GM12892 (cell line): ENCODE measurements at places on chromosomes 1 and 21.

DNA sequence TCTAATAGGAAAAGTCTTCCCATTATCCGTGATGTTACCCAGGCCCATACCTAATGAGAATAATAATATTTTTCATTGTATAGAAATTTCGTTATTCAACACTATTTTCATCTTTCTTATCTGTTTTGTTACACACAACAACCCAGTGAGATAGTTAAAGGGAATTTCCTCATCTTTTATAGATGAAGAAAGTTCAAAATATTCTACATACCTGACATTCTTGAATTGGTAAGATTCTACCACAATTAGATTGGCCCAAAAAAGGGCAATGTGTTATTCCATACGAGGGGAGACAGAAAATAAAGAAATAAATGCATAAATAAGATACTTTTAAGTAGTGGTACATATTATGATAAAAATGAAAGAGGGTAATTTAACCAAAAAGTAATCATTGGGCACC is 405.5 kb upstream of the ADAMTS5 start:
- no peak for DNase-seq

- no peak for DNase-seq
Observed at GRCh38 chr1:19416921-19417470, 68.3 kb downstream of the CAPZB start.

DNA sequence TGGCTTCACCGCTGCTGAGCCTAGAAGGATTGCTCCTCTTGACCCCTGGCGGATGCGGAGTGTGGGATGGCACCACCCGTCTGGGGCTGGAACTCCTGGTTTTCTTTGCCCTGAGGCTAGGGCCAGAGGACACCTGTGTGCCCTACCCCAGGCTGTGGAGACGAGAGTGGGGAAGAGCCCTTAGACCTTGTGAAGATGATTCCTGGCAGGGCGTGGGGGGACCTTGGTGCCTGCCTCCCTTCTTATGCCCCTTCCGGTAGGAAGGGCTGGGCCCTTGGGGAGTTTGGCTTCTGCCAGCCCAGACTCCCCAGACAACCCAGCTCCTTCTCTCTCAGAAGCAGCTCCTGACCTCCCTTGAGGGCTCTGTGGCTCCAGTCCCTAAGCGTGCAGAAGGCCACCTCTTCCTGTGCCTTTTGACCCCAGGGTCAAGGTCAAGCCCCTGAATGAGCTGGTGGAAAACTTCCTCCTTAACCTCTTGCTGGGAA is 891 bp downstream of the RPS6KA1 start:
- no peak for DNase-seq

- DNase-seq = no peak
Observed at GRCh38 chr1:87464022-87464490, 135.4 kb downstream of the LMO4 start.

DNA sequence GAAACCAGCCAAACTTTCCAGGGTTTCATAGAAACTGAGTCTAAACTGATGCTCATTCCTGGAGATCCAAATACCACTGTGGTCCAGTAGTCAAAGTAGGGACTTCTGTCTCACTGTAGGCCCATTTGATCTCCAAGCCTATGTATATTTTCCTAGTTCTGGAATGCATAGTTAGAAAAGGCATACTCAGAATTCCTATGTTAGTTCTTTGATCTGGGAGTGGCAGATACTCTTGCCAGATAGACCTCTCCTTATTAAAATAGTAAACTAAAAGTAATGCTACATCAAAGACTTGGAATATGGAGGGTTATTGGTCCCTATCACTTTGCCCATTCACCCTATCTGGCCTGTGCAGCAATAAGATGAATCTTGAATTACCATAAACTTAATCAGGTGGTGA is 10.4 kb upstream of the SGIP1 start:
- DNase-seq = no peak

GRCh38 chr1:9320520-9321479 is 28.1 kb downstream of the SPSB1 start:
- no peak for DNase-seq

GRCh38 chr1:203990118-203990517 is 82.8 kb upstream of the SOX13 start:
- no peak for DNase-seq

DNA sequence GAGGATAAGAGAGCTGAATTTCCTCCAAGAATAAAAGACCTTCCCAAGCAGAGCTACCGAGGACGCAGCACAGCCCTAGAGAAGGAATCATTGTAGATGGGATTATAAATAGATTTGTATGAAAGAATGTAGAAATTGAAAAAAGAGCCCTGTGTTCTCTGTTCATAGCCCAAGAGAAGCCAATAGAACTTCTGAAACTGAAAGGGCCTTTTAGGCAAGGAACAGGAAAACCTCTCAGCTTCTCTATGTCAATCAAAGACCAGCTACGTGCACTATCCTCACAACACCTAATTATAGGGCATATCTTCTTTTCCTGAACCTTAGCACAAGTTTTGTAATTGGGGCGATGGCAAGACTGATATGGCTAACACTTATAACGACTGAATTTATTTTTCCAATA is 192.4 kb upstream of the RNPC3 start:
- no peak for DNase-seq

- DNase-seq = no peak
Observed at GRCh38 chr1:71307451-71307850, 226.6 kb upstream of the ZRANB2 start.

- DNase-seq = no peak
Observed at GRCh38 chr21:35971824-35972223, 88.5 kb downstream of the SETD4 start.

- no peak for DNase-seq
Observed at GRCh38 chr1:199308349-199308846, 669.6 kb downstream of the PTPRC start.

DNA sequence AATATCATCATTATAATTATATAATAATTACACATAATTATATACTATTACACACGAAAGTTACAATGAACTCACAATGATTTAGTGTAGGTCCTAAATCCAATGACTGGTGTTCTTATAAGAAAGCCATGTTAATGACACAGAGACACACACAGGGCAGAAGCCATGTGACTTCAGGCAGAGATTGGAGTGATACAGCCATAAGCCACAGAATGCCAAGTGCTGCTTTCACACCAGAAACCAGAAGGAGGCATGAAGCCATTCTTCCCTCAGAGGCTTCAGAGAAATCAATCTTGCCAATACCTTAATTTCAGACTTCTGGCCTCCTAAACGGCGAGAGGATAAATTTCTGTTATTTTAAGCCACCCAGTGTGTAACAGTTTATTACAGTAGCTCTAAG is 147.4 kb upstream of the KRTAP19-8 start:
- no peak for DNase-seq

DNA sequence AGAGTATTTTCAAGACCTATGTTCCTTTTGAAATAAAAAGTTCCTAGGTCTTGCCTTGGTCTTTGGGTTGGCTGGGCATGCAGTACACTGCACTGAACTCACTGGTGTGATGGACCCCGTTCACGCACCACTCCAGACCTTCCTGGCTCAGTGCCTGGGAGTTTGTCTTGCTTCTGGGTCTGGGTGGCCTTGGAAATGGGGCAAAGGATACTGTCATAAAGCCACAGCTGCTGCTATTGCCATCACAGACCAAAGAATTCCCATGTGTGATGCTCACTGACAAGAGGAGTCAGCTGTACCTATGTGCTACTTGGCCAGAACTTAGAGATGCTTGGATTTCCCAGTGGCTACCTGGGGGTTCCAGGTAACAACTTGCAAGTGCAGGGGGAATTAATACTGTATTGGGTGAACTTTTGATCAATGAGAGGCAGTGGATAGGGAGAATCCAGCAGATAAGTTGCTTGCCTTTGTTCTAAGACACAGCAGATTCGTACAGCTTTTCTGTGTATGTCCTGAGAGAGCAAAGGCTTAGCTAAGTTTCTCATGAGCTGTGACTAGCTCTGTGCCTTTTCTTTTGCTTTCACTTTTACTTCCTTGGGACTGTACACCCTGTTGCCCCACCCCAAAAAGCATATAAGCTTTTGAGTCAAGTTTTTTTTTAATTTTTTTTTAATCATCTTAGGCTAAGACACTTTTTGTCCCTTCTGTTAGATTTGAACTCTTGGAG is 115.3 kb downstream of the RUNX1 start:
- DNase-seq = no peak

DNA sequence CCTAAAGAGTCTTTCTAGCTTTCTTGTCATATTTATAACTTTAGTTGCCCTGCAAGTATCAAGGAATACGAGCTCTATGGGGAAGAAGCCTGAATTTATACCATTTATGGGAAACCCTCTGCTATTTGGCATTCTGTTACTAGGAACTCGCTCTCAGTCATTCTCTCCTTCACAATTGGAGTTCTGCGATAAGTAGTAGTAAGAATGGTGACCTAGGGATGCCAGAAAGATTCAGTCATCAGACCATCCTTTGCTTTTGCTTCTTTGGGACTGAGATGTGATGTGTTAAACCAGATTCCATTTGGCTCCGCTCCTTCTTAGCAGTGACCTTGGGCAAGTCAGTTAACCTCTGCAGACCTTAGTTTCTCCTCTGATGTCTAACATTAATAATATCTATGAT is 256.5 kb downstream of the FGGY start:
- no peak for DNase-seq

DNA sequence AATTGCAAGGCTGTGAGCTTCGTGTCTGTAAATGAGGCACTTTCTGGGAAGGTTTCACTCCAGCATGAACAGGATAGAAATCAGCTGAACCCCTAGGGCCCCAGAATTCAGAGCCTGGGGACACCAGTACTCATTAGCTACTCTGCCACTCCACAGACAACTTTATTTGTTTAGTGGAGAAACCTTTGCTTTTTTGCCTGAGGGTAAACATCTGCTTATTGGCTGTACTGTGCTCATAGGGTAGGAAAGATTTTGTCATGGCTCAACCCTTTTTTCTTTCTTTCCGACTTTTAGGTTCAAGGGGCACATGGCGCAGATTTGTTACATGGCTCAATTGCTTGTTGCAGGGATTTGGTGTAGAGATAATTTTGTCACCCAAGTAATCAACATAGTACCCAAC is 138.4 kb upstream of the BACE2 start:
- DNase-seq = no peak

GRCh38 chr21:39885119-39885848 is 18.0 kb downstream of the PCP4 start:
- DNase-seq = no peak

DNA sequence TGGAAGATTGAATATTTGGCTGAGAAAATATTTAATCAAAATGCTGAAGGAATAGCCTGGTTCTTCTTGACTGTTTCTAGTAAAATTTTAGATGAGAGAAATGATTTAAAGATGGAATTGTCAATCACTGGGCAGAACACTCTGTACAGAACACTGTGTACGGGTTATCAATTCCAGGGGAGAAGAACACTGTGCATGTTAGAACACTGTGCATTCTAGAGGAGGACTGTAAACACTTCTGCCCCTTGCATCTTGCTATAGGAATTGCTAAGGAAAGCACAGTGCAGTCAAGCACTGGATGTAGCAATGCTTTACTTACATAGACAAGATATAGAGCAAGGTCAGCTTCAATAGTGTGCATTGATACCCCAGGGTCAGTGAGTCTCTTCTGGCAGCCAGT is 98.7 kb downstream of the RWDD3 start:
- no peak for DNase-seq

GRCh38 chr21:21612466-21612865 is 614.3 kb downstream of the NCAM2 start:
- DNase-seq = no peak

DNA sequence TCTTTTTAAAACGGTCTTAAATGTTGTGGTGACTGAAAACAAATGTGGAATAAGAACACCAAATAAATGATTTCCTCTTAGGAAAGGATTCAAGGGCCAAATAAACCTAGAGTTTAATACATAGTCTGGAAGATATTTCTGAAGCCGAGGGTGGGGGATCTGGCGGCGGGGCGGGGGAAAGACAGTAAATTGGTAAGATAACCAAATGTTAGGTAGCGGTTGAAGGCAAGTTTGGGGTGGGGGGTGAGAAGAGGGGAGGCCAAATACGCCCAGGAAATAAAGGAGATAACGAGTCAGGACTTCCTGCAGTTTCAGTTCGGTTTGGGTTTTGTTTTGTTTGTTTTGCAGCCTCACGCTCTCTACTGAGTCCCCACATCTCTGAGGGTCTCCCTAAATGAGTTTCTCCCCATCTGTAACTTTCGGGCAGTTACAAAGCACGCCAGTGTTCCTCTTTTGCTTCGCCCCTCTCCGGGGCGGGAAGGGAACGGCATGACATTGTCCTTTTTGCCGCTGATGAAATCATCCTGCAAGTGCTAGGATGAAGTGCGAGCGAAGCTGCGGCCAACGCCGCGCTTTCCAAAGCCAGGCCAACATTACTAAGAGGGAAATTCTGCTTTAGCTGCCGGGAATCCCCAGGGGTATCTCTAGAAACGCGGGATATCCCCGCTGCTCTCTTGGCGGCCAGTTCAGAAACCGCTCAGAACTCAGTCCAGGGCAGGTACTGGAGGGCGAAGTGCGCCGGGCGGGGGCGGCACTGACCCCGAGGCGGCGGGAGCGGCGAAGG is 844 bp downstream of the NIBAN1 start:
- peak; percentile 37 for DNase-seq

DNA sequence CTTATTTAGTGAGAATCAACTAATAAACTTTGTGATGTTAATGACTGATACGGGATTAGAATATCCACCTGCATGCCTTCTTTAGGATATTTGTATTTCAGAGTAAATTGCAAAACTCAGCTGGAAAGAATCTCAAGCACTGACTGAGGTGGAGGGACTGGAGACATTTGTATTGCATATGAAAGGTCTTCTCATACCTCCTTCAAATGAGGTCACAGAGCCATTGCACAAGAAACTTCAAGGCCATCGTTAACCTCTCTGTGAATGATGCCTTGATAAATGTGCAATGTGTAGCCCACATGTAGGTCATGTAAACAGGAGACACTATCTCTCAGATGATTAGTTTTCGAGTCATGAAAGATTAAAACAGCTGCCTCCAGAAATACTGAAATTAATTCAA is 531.7 kb upstream of the PLXNA2 start:
- DNase-seq = no peak

DNA sequence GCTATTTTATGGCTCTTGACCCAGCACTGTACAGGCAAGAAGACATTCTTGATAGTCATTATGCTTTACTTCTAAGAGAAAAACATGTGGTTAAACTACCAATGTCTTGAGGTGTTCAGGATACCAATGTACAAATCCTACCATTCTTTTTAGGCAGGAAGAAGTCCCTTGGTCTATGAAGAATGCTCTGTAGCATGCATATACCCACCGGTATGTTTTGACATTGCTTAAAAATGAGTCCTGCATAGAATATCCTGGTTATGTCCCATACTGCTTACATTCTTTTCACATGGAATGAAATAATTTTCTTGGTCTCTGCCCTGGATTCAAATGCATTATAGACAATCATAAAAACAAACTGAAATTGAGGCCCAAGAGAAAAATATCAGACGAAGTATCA is 4.8 kb downstream of the KRTAP27-1 start:
- DNase-seq = no peak

- DNase-seq = no peak
Observed at GRCh38 chr21:44800103-44800502, 1.5 kb downstream of the UBE2G2 start.

DNA sequence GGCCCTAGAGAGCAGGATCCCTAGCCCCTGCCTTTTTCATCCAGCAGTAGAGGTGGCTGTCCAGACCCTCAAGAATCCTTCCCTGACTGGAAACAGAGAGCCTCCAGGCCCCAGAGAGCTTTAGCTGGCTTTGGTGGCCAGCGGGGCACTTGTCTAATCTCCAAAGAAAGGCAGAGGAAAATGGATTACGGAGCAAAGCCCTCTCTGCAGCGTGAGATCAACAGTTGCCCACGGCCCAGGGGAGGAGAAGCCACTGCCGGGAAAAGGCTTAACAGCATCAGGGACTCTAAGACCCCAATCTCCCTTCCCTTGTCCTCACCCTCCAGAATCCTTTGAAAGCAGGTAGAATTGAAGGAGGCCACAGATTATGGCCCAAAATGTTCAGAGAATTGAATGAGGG is 35.8 kb upstream of the GRIK3 start:
- DNase-seq = no peak
